ENCODE measurements at places on chromosomes 12 and 14. TPM values are rescaled to one million over a fixed set of nuclear protein-coding genes. Genes with fewer than 3 reads are reported as not detected.

The TMEM30B gene
- under 0.01 TPM for total RNA-seq

The LGALS3 gene
- total RNA-seq, result 84.4 TPM

The CIDEB gene
- under 0.01 TPM for total RNA-seq

The DCN gene
- total RNA-seq, result 241 TPM

The TMPO gene
- 102 TPM for total RNA-seq

The NPFF gene
- total RNA-seq, result not detected

The CLEC9A gene
- total RNA-seq, result not detected

The VRTN gene
- total RNA-seq, result not detected

The SOCS2 gene
- total RNA-seq, result 12.0 TPM

The ZDHHC22 gene
- not detected for total RNA-seq

The ASB8 gene
- 26.7 TPM for total RNA-seq

The ACVRL1 gene
- 5.8 TPM for total RNA-seq

The KRR1 gene
- total RNA-seq, result 40.0 TPM
